ENCODE measurements at places on chromosomes 4 and X. TPM values are rescaled to one million over a fixed set of nuclear protein-coding genes. Genes with fewer than 3 reads are reported as not detected.

STPG2 gene
- not detected for total RNA-seq

GAGE12J gene
- total RNA-seq = not detected

GUCY1B1 gene
- 0.11 TPM for total RNA-seq

FBXO8 gene
- total RNA-seq = 16.5 TPM

TRIM60 gene
- total RNA-seq = not detected

- no peak for DNase-seq
- no peak overlapping the region for H3K4me3 ChIP-seq
- H3K27ac ChIP-seq = no peak overlapping the region
Observed at GRCh38 chrX:109927663-109928273, 75.1 kb upstream of the TMEM164 start.

- no peak overlapping the region for H3K4me3 ChIP-seq
- H3K4me1 ChIP-seq = no peaks in the 10 kb centered on the region
- no peak overlapping the region for H3K27ac ChIP-seq
- H3K27me3 ChIP-seq = no peaks in the 10 kb centered on the region
Observed at GRCh38 chrX:134849390-134849789, 141.4 kb upstream of the SMIM10 start.

DNA sequence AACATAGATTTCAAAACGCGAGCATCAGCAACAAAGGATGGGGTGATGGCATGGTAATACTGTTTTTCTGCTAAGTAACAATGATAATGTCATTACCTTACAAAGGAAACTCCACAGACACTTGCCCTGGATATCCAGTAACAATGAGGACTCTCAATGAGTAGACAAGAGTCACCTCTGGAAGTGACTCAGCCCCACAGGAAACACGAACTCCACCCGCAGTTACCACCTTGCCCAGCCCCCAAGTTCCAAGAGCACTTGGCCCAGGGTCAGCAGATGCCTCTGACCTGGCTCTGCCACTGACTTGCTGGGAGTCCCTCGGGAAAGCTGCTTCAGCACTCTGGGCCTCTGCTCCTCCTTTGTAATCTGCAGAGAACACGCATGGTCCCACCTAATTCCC, 110.3 kb upstream of the MAP3K15 start:
- no peaks in the 10 kb centered on the region for H3K36me3 ChIP-seq
- no peak for DNase-seq

- no peaks in the 10 kb centered on the region for H3K27me3 ChIP-seq
- H3K4me3 ChIP-seq = no peak overlapping the region
- no peaks in the 10 kb centered on the region for H3K36me3 ChIP-seq
- DNase-seq = no peak
Observed at GRCh38 chr4:153451911-153452657, 14.1 kb upstream of the TMEM131L start.

GRCh38 chrX:16487620-16488385, 162.2 kb upstream of the S100G start:
- DNase-seq = no peak
- H3K4me1 ChIP-seq = no peaks in the 10 kb centered on the region
- no peaks in the 10 kb centered on the region for H3K27me3 ChIP-seq
- H3K36me3 ChIP-seq = no peaks in the 10 kb centered on the region
- no peak overlapping the region for H3K27ac ChIP-seq

Data from K562 (cell line).